Activated T-cell treated with anti-CD3 and anti-CD28 coated beads for 4 hours (primary cell): ENCODE measurements at places on chromosomes 4 and X.

- DNase-seq, result no peak
Measured at GRCh38 chr4:8583655-8584025, 3.4 kb downstream of the GPR78 start.

DNA sequence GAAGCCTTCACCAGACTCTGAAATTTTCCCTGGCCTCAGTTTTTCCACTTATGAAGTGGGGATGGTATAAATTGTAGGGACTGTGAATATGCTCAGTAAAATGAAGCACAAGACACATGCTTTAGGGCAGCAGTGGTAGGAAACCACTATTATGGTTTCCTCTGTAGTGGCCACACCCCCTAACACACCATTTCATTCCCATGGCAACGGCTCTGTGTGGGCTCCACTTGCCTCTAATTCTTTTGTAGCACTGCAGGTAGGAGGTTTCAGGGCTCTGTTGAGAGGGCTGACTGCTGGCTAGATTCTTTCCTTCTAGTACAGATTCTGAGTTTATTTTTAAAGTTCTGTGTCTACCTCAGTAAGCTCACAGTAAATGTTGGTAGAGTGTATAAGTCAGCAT lies 3.5 kb upstream of the VMA21 start:
- peak; percentile 23 for DNase-seq

- no peak for DNase-seq
Measured at GRCh38 chrX:2584251-2585157, 83.7 kb upstream of the DHRSX start.

DNA sequence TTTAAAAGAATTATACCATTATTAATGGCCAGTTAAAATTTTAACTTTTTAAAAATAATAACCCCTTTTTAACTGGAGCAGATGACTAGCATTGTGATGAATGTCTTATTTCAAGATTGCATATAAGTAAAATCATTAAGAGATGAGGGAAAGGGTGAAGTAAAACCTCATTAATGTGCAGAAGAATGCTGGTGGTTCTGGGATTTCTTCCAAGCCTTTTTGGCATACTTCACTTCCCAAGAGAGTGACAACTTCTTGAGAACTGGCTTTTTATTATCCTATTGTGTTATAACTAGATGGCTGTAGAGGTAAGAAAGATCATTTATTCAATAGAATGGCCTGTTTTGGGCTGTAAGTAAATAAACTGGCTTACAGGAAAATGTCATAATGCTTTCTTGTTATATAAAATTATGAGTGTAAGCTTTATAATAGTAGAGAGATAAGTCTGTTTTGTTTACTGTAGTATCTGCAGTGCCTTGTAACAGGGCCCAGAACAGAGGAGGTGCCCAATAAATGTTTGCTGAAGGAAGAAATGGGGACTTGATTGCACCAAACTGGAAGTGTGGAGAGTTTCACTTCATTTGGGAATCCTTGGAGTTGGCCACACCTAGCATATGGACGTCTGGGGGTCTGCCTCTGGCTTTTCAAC lies 242.9 kb upstream of the PITX2 start:
- no peak for DNase-seq

GRCh38 chrX:67288156-67288555 lies 255.7 kb upstream of the AR start:
- DNase-seq, result no peak

- no peak for DNase-seq
Measured at GRCh38 chr4:88698519-88698918, 890 bp upstream of the NAP1L5 start.

- DNase-seq, result no peak
Measured at GRCh38 chrX:24145303-24146186, 4.0 kb upstream of the ZFX start.

DNA sequence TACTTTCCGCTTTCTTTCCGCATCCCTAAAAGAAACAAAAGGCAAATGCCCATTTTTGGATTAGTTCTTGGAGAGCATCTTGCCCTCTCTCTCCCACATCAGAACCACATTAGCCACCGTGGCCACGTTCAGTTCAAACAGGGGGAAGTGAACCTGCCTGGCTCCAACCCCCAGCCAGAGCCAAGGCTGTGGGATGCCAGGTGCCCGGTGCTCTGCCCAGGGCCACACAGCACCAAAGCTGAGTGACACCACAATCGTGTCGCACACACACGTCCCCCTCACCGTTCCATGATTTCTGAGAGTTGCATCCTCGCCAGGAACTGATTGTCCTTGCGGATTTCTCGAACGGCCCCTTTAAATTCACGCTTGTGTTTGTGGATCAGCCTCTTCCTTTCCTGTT lies 24.3 kb downstream of the NOP14 start:
- DNase-seq, result no peak

DNA sequence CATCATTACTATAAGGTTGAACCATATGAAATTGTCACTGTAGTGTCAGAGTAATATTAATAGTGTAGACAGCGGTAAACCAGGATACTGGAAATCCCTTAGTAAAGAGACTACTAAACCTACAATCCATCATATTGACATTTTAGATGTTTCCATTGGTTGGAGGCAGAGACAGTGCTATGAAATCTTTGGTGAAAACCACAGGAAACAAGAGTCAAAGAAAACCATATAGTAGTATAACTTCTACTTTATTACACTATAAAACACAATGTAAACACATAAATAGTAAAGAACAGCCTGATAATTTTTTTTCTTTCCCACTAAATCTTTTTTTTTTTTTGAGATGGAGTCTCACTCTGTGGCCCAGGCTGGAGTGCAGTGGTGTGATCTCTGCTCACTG lies 15.9 kb downstream of the RELL1 start:
- DNase-seq, result no peak

DNA sequence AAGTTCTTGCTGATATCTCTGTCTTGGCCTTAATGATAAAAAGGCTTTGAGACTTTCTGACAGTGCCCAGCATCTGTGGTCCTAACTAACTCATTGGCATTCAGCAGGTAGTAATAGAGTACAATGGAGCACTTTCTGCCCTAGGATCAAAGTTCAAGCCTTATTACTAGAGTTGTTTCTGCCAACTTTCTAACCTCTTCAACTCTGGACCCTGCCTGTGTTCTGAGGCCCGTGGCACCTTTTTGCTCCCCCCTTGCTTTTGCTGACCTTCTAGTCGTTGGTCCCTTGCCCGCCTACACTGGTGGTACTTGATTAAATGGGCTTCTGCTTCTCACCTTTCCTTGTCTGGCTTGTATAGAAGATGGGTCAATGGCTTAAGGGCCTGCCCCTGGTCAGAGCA lies 126.3 kb downstream of the PPARGC1A start:
- no peak for DNase-seq

DNA sequence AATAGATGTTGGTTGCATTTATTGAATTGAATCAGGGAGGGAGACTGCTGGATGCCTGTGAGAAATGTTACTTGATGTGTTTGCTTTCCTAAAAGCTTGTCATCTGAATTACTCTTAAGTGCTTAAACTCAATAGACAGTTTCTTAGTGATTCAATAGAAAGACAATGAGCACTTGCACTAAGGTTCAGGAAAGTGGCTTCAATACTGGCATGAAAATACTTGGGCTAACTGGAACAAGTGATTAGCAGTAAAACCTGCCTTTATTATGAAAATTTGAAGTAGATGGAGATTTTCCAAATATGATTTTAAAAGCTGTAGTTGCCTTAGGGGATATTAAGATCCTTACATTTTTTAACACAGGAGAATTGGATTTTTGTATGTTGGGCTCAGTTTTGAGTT lies 123.3 kb downstream of the RNF150 start:
- DNase-seq, result no peak

DNA sequence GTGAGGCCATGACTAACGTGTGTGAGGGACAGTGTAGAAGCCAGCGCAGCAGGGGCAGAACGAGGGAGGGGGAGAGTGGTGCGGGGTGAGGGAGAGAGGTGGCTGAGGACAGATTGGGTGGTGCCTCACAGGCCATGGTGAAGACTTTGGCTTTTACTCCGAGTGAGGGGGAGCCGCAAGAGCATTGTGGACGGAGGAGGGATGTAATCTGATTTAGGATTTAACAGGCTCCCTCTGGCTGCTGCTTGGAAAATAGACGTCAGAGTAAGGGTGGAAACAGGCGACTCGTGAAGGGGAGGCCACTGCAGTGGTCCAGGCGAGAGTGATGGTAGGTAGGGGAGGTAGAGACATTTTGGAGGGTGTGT lies 13.0 kb downstream of the PPP1R3F start:
- no peak for DNase-seq

DNA sequence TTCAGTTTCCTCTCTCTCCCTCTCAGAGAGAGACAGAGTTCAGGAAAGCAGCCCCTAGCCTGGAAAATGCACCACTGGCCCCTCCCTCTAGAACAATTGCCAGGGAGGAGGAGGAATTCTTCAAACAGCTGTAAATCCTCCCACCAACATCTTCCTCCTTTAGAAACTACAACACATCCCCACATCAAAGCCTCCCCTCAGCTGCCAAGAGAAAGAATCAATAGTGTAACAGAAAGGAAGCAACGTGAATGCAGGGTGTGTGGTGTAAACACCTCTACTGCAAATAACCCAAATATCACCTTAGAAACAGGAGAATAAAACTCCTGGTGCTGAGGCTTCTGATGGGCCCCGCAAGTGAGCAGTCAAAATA lies 249.9 kb upstream of the GATB start:
- DNase-seq, result no peak

- no peak for DNase-seq
Measured at GRCh38 chr4:145388043-145388442, 93.6 kb upstream of the SMAD1 start.
